ENCODE measurements at places on chromosomes 2 and 18.
A peak's percentile ranks its signal among the peaks of the same experiment; 100 is the strongest.

- DNase-seq, result no peak
Measured at GRCh38 chr2:8682719-8683667, 1.1 kb downstream of the ID2 start.

- no peak for DNase-seq
Measured at GRCh38 chr2:36478999-36479398, 119.0 kb downstream of the FEZ2 start.

DNA sequence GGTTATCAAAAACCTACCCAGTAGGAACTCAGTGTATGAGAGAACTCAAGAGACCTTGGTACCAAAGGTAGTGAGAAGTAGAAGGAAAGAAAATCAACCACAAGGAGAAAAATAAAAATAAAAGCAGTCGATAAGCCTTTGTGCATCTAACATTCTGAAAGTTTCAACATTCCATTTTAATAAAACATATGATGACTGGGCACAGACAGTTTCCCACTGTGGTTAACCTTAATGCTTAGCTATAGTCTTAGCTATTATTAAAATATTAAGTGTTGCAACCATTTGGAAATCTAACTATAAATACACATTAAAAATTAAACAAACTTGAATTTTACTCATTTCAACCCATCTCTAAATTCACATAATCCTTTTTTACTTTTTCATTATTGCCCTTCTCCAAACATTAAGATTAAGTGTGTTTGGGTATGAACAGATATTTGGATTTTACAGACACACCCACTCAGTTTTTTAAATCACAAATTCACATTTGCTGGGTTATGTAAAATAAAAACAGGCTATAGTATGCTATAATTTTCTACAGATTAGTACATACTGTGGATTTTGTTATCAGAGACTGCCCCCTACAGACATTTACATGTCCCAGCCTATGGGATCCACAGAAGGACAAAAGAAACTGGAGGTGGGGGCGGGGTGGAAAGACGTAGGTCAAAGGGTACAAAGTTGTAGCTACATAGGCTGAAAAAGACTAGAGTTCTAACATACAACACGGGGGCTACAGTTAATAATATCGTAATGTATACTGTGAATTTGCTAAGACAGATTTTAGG is 32.8 kb downstream of the SRBD1 start:
- DNase-seq, result no peak

DNA sequence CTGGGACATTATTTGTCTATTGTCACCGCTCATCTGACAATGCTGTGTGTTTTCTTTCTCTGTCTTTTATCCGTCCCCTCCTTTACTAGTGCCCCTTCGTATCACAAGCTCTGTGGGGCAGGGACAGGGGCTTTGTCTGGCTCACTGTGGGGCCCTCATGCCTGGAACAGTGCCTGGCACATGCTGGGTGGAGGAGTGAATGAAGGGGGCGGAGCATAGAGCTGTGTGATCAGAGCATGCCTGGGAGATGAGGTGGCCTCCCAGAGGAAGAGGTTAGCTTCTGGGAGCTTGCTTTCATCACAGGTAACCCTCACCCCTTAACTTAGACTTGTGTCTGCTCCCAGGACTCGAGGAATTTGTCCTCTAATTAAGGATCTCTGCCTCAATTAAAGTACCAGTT is 16.4 kb downstream of the MTCL1 start:
- no peak for DNase-seq

GRCh38 chr2:113915082-113915819 is 25.4 kb downstream of the ACTR3 start:
- DNase-seq, result no peak

GRCh38 chr2:110770959-110771431 is 38.6 kb downstream of the ACOXL start:
- no peak for DNase-seq

DNA sequence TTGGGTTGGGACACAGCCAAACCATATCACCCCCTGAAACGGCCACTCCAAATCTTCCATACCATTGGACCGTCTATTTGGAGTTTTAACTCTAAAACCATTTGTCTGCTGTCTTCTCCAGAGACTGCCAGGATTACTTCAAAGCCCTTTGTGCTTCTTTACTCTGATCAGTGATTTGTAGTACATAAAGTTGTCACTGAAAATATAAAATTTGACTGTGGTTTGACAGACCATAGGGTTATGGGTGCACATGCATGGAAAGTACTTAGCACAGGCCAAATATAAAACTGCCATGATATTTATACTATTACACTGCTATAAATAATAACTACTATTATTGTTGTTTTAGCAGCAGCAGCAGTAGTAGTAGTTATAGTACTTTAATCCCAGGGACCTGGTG is 53.7 kb upstream of the AQP4 start:
- DNase-seq, result no peak

DNA sequence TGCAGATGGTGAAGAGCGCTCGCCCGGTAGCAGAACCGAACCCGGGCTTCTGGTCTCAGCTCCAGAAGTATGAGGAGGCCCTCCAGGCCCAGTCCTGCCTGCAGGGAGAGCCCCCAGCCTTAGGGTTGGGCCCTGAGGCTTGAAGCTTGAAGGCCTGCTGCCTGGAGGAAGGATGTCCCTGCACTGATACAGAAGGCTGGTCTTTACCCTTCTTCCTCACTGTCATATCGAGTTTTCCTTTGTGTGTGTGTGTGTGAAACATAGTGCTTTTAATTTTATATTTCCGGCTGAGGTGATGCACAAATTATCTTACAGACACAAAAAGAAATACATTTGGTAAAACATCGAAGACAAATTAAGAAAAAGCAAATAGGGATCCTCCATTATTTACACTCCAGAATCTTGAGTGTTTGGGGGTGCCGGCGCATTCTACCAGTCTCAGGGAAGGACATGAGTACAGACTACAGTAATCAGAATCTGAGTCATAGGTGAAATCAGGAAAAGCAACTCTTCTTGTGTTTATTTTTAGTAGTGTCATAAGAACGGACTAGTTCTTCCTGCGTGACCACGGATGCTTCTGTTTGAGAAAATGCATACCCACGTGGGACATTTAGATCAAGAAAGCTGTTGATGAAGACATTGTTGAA is 1.3 kb downstream of the DUSP28 start:
- no peak for DNase-seq

- DNase-seq, result no peak
Measured at GRCh38 chr2:219739866-219740440, 112.5 kb downstream of the SLC4A3 start.

GRCh38 chr2:73176881-73177644 is 25.3 kb upstream of the NOTO start:
- peak; percentile 79 for DNase-seq

DNA sequence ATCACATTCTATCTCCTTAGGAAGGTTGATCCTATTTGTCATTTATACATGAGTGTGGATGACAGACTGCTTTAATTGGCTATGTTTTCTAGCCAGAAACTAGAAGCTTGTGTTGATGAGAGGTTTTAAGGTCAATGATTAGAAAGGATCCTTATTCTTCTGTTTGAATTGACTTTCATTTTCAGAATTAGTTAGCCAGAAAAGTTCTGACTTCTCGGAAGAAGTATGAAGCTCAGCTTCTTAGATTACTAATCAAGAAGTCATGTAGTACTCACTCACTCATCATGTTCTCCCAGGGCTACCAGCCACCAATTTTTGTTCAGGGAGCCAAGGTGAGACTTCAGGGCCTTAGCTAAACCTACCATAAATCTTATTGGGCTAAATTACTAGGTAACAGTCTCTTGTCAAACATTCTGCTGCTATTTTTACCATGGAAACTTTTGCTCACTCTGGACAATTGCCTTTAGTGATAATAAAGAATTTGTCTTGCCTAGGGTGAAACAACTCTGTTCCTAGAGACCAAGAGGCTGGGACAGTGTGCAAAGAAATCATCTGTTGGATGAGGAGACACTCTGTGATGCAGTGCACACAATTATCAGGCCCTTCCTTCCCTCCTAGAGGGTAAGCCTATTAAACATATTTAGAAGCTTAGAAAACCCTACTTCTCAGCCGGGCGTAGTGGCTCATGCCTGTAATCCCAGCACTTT is 111.6 kb upstream of the DNMT3A start:
- DNase-seq, result no peak

GRCh38 chr2:88521445-88522073 is 69.1 kb upstream of the FOXI3 start:
- DNase-seq, result no peak

DNA sequence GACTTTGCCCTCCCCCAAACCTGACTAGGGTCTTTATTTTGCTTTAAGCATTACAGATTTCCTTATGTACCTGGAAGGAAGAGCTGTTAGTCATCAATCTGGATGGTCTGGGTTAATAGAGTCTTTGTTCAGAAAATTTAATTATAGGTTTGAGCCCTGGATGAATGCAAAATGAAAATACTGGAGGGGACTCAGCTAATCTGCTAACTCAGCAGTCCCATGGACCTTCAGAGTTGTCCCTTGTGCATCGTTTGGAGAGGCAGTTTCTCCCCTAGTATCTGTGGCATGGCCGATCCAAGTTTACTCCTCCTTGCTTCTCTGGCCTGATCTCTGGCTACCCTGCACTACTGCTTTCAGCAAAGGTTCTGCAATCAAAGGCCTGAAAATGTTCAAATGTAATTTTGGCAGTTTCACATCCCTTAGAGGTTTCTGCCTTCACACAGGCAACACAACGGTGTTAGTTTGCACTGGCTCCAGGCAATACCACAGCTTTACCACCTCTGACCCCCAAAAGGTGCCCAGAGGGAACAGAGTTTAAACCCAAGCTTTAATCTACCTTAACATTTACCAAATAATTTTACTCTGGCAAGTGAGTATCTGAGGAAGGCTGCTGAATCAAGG is 134.3 kb downstream of the THADA start:
- no peak for DNase-seq

- DNase-seq, result no peak
Measured at GRCh38 chr18:40939656-40940515, 1015.1 kb upstream of the PIK3C3 start.

GRCh38 chr2:96788442-96789244 is 27.4 kb upstream of the CNNM3 start:
- DNase-seq, result no peak

- DNase-seq, result no peak
Measured at GRCh38 chr2:128841803-128842202, 523.1 kb upstream of the HS6ST1 start.

GRCh38 chr2:20925265-20925889 is 102.5 kb upstream of the LDAH start:
- no peak for DNase-seq

GRCh38 chr2:55771612-55772011 is 78.0 kb upstream of the PNPT1 start:
- DNase-seq, result no peak

- DNase-seq, result no peak
Measured at GRCh38 chr2:655626-656025, 21.6 kb downstream of the TMEM18 start.

DNA sequence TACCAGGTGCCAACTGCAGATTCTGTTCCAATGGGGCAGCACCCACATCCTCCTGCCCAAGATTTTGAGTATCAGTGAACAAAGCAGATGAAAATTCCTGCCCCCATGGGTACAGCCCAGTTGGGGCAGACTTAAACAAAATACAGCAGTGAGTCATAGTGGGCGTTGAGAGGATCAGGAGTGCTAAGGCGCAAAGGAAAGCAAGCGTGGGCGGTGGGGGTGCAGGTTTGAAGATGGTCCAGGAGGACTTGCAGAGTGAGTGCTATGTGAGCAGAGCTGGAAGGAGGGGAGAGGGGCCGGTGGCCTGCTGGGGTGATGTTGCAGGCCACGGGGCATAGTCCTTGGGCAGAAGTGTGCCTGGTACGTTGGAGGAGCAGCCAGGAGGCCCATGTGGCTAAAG is 24.7 kb downstream of the STEAP3 start:
- DNase-seq, result no peak

DNA sequence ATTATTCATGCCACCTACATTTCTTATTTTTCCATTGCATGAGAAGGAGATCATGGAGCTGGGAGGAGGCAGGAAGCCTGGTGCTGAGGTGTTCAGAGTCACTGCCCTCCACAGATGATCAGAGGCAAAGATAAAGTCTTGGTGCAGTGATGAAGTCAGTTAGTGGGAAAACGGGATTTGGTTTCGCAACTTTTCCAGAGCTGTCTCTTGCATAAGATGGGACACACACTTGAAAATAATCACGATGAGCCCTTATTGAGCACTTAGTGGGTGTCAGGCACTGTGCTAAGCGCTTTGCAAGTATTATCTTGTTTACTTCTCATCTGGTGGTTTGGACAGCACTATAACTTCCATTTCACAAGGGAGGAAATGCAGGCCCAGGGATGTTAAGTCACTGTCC is 222.1 kb upstream of the SMAD2 start:
- no peak for DNase-seq

GRCh38 chr2:85064927-85065577 is 68.1 kb upstream of the TCF7L1 start:
- no peak for DNase-seq

- no peak for DNase-seq
Measured at GRCh38 chr2:96225016-96225533, 16.4 kb upstream of the STARD7 start.

- DNase-seq, result no peak
Measured at GRCh38 chr2:64837925-64838641, 151.1 kb upstream of the SLC1A4 start.

DNA sequence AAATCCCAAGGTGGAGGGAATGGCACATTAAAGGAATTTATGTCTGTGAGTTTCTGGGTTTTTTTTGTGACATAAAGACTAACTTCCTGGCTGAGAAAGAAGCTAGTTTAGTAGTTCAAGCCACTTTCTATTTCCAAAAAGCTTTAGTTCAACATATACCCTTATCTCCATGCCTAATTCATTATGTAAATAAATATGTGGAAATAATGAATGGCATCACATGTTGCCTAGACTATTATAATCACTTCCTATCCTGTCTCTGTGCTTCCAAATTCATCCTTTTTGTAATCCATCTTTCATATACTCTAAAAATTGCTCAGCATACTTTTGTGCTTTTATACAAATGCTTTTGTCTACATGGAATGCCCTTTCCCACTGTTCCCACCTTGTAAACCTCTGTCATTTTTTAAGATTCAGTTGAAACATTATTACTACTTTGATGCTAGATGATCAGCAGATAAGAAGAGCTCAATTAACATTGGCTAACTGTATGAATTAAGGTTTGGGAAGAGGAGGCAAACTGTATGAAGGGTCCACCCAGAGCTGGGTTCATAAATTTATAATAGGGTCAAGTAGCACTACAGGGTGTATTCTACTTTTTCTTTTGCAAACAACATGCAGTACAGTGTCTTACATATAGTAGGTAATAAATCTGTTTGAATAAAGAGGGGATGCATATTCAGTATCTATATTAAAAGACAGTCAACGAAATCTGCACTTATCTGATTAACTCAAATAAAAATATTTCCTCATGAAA is 61.7 kb upstream of the MTIF2 start:
- no peak for DNase-seq

DNA sequence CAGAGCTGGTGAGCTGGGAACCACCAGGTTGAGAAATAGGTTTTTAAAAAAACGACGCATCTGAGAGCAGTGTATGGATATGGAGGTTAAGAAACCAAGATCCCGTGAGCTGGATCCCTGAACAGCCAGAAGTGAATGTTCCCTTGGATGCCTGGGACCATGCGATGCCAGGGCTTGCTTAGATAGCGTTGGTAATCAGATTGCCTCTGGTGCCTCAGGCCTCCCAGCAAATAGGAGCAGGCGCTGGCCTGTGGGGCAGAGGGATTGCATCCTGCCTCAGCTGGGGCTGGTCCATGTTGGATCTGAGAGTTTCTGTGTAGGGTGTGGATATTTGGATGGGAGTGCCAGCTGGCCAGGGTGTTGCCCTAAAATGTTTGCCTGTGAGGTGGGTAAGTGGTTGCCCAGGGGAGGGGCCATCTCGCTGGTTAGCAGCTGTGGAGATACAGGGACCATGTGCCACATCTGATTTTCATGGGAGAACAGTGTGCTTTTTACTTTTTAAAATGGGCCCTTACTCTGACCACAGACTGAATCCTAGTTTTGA is 80.8 kb upstream of the MCFD2 start:
- no peak for DNase-seq

- no peak for DNase-seq
Measured at GRCh38 chr2:68044099-68044498, 18.7 kb downstream of the C1D start.
